Aorta (tissue), 5 donors: ENCODE measurements at places on chromosomes 5 and 9. TPM values are rescaled to one million over a fixed set of nuclear protein-coding genes. Genes with fewer than 3 reads are reported as not detected.
A peak's percentile ranks its signal among the peaks of the same experiment; 100 is the strongest.

PRLR gene
- total RNA-seq = 3.2 TPM

STKLD1 gene
- 1.4 TPM for total RNA-seq

FOXD4L5 gene
- total RNA-seq = 0.19 TPM

NMUR2 gene
- not detected for total RNA-seq

CDO1 gene
- total RNA-seq = 11.6 TPM

TOR2A gene
- 8.0 TPM for total RNA-seq

GRCh38 chr9:26694381-26695297, 198.0 kb downstream of the CAAP1 start:
- H3K27ac ChIP-seq = no peak overlapping the region
- H3K4me1 ChIP-seq = no peaks in the 10 kb centered on the region
- DNase-seq = no peak
- H3K36me3 ChIP-seq = no peaks in the 10 kb centered on the region
- H3K4me3 ChIP-seq = no peak overlapping the region

GRCh38 chr9:13943176-13943575, 370.8 kb downstream of the NFIB start:
- no peak overlapping the region for H3K27ac ChIP-seq
- no peak for DNase-seq
- no peaks in the 10 kb centered on the region for H3K27me3 ChIP-seq
- H3K36me3 ChIP-seq = no peaks in the 10 kb centered on the region
- peaks cover 2% of the 10 kb centered on the region for H3K4me1 ChIP-seq

GRCh38 chr5:83340511-83340918, 131.0 kb upstream of the VCAN start:
- H3K27ac ChIP-seq = no peak overlapping the region
- H3K27me3 ChIP-seq = no peaks in the 10 kb centered on the region
- H3K4me1 ChIP-seq = no peaks in the 10 kb centered on the region
- DNase-seq = no peak

DNA sequence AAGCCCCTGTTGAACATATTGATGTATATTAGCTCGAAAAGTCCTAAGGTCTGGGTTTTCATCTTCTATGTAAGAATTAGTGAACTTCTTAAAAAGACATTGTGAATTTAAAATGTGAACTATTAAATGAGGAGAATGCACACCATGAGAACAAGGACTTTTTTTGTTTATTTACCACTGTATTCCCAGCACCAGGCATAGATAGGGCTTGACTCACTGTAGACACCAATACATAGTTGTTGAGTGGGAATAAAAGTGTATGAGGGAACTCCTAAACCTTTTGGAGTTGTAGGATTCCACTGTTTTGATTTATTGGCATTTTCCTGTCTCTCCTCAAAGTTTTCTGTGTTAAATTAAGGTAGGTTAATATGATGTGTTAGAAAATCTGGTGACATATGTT, 40.3 kb downstream of the NNT start:
- DNase-seq = no peak
- no peak overlapping the region for H3K4me3 ChIP-seq
- no peak overlapping the region for H3K27ac ChIP-seq
- no peaks in the 10 kb centered on the region for H3K27me3 ChIP-seq

DNA sequence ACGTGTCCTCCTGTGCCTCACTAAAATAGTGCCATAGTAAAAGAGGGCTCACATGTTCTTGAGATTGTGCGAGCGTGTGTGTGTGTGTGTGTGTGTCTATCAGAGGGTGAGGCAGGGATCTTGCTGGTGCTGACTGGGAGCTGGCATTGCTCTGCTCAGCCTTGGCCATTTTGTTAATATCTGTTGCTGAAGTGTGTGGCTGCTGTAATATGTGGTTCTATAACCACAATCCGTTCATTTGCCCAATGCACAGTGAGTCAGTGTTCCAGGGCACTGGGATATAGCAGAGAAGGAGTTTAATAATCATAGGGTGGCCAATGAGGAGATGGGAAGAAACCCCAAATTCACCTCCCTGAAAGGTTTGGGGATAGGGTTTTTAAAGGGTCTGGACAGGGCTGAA, 61.3 kb downstream of the RASGRF2 start:
- no peak overlapping the region for H3K4me3 ChIP-seq
- DNase-seq = no peak
- no peak overlapping the region for H3K27ac ChIP-seq
- H3K4me1 ChIP-seq = no peaks in the 10 kb centered on the region

DNA sequence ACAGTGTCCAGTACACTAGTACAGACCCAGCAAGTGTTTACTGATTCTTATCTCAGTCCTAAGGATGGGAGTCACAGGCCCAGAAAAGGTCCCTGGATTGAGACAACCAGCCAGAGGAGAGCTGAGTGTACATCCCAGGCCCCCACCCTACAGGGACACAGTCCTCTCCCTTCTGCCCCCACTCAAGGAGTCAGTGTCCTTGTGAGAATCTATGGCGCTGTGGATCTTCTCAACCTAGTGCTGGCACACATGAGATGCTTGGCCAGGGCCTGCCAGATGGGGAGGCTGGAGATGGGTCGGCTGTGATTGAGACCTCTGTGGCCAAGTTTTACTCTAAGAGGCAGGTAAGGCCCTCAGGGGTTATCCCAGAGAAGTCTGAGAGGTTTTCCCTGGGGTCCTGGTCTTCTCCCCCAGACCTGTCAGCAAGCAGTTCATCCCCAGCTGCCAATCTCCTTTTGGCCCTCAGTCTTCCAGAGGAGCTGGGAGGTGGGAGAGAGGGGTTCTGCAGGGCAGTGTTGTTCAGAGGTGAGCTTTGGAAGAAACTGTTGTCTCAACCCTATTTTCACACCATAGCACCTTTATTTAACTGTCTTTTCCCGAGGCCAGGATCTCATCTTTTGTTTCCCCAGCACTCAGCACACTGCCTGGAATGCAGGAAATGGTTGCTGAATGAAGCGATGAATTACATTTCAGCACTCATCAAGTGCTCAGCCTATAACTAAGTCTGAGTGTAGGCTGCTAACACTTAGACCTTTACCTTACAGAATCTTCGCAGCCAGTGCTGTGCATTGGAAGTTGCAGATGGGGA, 3.2 kb upstream of the NSD1 start:
- no peaks in the 10 kb centered on the region for H3K27me3 ChIP-seq
- peak; percentile 27 for DNase-seq
- no peak overlapping the region for H3K4me3 ChIP-seq
- peaks cover 3% of the 10 kb centered on the region for H3K36me3 ChIP-seq
- no peaks in the 10 kb centered on the region for H3K4me1 ChIP-seq

GRCh38 chr9:82673919-82674318, 389.0 kb downstream of the RASEF start:
- H3K27ac ChIP-seq = no peak overlapping the region
- DNase-seq = no peak
- no peaks in the 10 kb centered on the region for H3K27me3 ChIP-seq
- H3K4me3 ChIP-seq = no peak overlapping the region
- H3K4me1 ChIP-seq = no peaks in the 10 kb centered on the region
- no peaks in the 10 kb centered on the region for H3K36me3 ChIP-seq

DNA sequence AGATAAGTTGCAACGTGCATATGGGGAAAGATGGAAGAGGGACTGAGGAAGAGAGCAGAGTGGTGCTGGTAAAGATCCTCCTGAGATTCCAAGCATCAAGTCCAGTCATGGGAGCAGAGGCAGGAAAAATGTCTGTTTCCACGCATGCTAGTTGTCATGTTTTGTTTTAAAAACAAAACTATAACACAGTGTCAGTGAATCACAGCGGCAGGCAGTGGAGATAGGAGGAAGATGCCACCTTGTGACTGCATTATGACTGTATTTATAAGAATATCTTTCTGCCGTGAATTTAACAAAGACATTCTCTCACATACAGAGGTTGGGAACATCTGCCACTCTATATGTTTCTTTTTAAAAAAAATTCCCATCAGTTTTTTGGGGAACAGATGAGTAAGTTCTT, 3.7 kb upstream of the SVEP1 start:
- H3K27ac ChIP-seq = no peak overlapping the region
- no peaks in the 10 kb centered on the region for H3K27me3 ChIP-seq

- DNase-seq = no peak
- no peaks in the 10 kb centered on the region for H3K4me1 ChIP-seq
- no peak overlapping the region for H3K27ac ChIP-seq
- no peaks in the 10 kb centered on the region for H3K27me3 ChIP-seq
- no peaks in the 10 kb centered on the region for H3K36me3 ChIP-seq
Observed at GRCh38 chr5:21826884-21827283, 1026.3 kb downstream of the CDH12 start.

- no peak overlapping the region for H3K27ac ChIP-seq
- H3K27me3 ChIP-seq = no peaks in the 10 kb centered on the region
- H3K4me1 ChIP-seq = peaks cover 3% of the 10 kb centered on the region
- H3K36me3 ChIP-seq = no peaks in the 10 kb centered on the region
Observed at GRCh38 chr9:111898331-111899096, 1.9 kb downstream of the UGCG start.

GRCh38 chr5:122385808-122386207, 73.8 kb downstream of the SNCAIP start:
- peaks cover 3% of the 10 kb centered on the region for H3K4me1 ChIP-seq
- H3K4me3 ChIP-seq = no peak overlapping the region

DNA sequence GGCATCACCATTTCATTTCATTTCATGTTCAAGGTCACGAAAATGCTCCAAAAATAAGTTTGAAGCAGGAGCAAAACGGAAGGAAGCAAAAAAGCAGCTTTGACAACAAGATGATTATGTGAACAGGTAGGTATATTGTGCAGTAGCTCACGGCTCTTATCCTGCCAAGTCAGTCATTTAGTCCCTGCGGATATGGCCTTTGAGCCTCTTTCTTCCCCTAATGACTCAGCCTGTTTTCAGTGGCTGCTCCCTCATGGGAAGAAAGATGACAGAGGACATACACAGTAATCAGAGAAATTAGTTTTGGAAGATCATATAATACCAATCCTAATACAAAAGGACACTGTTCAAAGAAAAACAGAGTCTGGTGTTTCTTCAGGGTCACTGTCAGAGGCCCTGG, 155.8 kb upstream of the GRAMD2B start:
- no peaks in the 10 kb centered on the region for H3K36me3 ChIP-seq
- no peak overlapping the region for H3K4me3 ChIP-seq
- H3K27me3 ChIP-seq = no peaks in the 10 kb centered on the region
- H3K4me1 ChIP-seq = no peaks in the 10 kb centered on the region

- H3K27ac ChIP-seq = no peak overlapping the region
- no peaks in the 10 kb centered on the region for H3K36me3 ChIP-seq
- no peaks in the 10 kb centered on the region for H3K4me1 ChIP-seq
- H3K27me3 ChIP-seq = no peaks in the 10 kb centered on the region
Observed at GRCh38 chr9:6944093-6944551, 186.3 kb downstream of the KDM4C start.

DNA sequence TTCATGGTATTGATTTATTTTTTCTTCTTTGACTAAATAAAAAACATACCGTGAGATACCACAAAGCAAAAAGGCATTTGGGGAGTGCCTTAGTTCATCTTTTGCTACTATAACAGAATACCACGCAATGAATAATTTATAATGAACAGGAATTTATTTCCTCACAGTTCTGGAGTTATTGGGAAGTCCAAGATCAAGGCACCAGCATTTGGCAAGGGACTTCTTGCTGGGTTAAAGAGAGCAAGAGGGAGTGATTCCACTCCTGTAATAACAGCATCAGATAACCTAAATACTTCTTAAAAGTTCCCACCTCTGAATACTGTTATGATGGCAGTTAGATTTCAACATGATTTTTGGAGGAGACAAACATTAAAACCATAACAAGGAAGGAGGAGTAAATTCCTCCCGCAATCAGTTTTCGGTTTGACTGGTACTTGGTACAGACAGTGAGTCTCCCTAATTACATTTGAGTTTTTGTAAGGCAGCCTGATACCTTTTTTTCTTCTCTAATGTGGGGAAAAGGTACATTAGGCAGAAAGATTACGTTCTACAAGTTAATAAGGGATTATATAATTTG, 8.8 kb upstream of the OMD start:
- no peak overlapping the region for H3K4me3 ChIP-seq
- H3K36me3 ChIP-seq = no peaks in the 10 kb centered on the region
- H3K27ac ChIP-seq = no peak overlapping the region
- H3K4me1 ChIP-seq = no peaks in the 10 kb centered on the region

DNA sequence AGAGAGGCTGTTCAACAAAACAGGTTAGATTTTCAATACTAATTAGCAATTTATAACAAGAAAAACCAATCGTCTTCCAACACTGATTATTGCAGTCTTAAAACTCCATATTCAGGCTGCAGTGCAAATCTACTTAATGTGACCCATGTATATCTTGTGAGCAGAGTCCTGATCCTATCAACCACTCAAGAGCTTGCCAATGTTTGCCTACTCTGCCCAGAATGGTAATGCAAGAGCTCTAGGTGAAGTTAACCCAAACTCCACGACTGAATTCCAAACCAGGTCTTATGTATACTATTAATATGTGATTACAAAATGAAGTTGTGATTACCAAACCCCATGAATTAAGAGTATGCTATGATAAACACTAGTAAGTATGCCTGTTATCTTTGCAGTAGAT, 17.1 kb downstream of the EFNA5 start:
- H3K27ac ChIP-seq = no peak overlapping the region
- no peaks in the 10 kb centered on the region for H3K27me3 ChIP-seq
- DNase-seq = no peak
- H3K36me3 ChIP-seq = no peaks in the 10 kb centered on the region
- no peaks in the 10 kb centered on the region for H3K4me1 ChIP-seq

- H3K4me1 ChIP-seq = peaks cover 14% of the 10 kb centered on the region
- no peak overlapping the region for H3K4me3 ChIP-seq
- H3K36me3 ChIP-seq = no peaks in the 10 kb centered on the region
- DNase-seq = no peak
Observed at GRCh38 chr5:102759700-102760099, 4.6 kb downstream of the PAM start.

GRCh38 chr5:128216860-128217531, 133.4 kb downstream of the SLC12A2 start:
- DNase-seq = peak; percentile 56
- H3K36me3 ChIP-seq = no peaks in the 10 kb centered on the region
- H3K4me3 ChIP-seq = no peak overlapping the region
- no peaks in the 10 kb centered on the region for H3K4me1 ChIP-seq
- no peak overlapping the region for H3K27ac ChIP-seq

GRCh38 chr5:142777099-142777498, 6.9 kb downstream of the ARHGAP26 start:
- no peak overlapping the region for H3K27ac ChIP-seq
- no peak for DNase-seq
- no peaks in the 10 kb centered on the region for H3K27me3 ChIP-seq
- no peak overlapping the region for H3K4me3 ChIP-seq

GRCh38 chr9:14271093-14271673, 42.8 kb downstream of the NFIB start:
- H3K27me3 ChIP-seq = no peaks in the 10 kb centered on the region
- no peak overlapping the region for H3K27ac ChIP-seq
- H3K4me1 ChIP-seq = peaks cover 18% of the 10 kb centered on the region
- H3K36me3 ChIP-seq = no peaks in the 10 kb centered on the region
- no peak overlapping the region for H3K4me3 ChIP-seq

- no peak for DNase-seq
- H3K36me3 ChIP-seq = no peaks in the 10 kb centered on the region
- H3K27me3 ChIP-seq = no peaks in the 10 kb centered on the region
- H3K4me3 ChIP-seq = no peak overlapping the region
Observed at GRCh38 chr9:113317777-113318176, 14.6 kb upstream of the RNF183 start.

- H3K27me3 ChIP-seq = no peaks in the 10 kb centered on the region
- no peaks in the 10 kb centered on the region for H3K36me3 ChIP-seq
- no peak for DNase-seq
Observed at GRCh38 chr5:73155271-73156222, 17.4 kb upstream of the TMEM174 start.
